Stimulated activated CD8-positive, alpha-beta memory T cell treated with anti-CD3 and anti-CD28 coated beads, Interleukin-7, amount 100 ng/mL, for 1 hour (primary cell): ENCODE measurements at places on chromosomes 2 and 18.

DNA sequence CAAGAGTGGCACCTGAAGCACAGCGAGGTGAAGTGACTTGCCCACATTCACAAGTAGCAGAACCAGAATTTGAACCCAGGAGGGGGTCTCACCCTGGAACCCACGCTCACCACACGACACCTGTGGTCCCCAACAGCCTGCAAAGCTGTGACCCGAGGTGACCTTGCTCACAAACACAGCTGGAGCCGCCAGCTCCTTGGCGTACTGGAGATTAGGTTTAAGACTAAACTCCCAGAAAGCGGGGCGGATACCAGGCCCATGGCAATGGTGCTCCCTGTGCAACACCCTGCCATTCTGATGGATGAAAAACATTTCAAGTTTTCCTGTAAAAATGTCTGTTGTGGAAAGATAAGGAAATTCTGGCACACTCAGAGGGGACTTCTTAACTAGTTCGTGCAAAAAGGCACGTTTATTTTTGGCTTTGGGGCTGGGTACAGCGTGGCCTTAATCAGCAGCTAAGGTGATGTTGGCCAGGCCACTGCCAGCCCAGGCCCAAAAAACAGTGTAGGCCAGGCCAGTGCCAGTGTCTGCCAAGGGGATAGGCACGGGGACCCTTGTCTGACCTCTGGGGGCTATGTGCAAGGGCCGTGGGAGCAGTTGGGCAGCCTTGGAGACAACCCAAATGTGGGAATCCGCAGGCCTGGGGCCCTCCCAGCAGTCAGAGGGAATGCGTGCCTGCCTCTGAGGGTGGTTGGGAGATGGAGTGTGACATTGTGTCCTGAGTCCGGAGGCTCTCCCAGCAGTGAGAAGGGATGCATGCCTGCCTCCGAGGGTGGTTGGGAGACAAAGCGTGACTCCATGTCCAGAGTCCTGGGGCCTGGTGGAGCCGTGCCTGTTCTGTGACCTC, 185.0 kb upstream of the HS6ST1 start:
- DNase-seq, result no peak

DNA sequence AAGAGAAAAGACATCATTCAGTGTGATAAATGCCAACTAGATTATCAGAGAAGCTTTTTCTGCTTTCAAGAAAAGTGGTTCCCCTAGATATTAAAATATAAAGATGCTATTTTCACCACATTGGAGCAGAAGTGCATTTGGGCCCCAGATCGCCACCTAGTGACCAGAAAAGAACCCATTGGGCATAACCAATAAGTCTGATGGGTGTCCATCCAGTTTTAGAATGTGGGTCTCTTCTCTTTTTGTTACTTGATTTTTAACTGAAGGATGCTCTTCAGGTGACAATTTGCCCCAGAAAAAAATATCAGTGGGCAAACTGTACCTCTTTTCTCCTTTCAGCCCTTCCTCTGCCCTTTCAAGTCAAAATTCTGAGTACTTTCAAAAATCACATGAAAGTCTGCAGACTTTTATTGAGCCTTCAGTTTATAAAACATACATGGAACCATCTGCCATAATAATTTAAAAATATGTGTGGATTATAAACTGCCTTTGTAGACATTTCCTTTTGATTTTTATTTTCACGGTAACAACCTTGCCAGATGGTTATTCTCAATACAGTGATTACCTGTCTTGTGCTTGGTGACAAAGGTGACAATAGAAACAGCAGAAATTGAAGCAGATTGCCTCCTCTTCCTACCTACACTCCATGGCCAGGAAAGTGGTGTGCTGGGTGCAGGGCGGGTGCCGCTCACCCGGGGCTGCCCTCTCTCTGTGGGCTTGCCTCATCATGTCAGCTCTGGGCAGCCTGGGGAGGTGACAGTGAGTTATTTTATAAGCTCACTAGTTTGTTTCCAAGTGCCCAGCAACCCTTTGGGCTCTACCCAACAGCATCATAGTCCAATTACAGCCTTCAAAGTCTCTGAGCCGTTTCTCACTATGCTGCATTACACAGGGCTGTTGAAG, 124.5 kb downstream of the DCDC2C start:
- DNase-seq, result no peak

- DNase-seq, result no peak
Measured at GRCh38 chr2:162478721-162479129, 134.8 kb downstream of the GCA start.

DNA sequence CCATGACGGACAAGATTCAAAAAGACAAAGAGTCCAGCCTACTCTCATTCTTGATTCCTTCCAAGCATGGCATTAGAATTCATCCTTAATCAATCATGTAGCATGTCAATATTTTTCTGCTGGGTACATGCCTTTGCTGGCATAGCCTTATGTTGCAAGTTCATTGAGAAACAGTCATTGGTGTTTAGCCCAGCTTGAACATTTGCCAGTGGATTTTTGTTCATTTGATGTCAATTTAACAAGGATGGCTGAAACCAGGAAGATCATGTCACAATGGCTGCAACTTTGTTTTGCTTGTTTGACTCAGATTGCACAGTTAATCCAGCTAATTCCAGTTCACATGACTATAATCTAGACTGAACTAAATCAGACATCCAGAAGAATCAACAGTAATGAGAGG, 1132.2 kb downstream of the LRP1B start:
- DNase-seq, result no peak

GRCh38 chr2:29117636-29118303, 2.6 kb downstream of the CLIP4 start:
- no peak for DNase-seq

- no peak for DNase-seq
Measured at GRCh38 chr2:147182260-147182659, 662.6 kb upstream of the ACVR2A start.

DNA sequence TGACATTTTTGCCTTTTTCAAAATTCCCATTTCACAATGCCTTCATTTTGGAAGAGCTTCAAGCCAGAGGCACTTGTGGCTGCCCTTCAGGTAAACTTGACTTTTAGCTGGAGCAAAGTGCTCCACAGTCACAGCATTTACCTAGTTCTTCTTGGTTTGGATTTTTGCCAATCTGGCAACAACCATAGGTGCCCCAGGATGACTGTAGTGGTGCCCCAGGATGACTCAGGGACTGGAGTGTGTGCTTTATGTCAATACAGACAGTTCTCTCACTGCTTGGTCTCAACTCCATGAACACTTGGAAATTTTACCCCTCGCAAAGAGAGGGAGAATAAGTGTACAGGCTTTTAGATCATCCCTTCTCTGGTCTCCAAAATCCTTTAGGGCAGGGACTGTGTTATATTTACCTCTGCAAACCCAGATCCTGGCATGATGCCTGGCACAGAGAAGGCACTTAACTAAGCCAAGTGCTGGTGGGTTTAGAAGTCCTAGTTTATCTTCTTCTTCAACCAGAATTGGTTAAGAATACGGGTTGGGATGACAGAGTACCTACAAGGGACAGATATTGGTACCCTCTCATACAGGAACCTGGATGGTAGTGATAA, 15.3 kb upstream of the PTPN4 start:
- DNase-seq, result no peak

DNA sequence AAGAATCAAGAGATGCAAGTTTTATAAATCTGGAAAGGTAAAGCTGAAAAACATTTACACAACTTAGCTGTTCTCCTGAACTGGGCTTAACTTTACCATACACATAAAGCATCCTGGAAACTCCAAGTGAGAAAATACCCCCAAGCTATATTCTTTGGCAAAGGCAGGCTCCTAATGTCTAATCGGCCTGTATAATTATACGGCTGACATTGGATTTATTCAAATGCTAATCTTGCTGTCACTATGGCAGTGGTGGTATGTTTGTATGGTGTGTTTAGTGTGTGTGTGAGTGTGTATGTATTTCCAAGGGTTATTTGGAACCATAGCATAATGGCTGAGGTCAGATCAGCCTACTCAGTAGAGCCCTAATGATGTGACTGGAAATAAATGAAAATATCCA, 1031.8 kb upstream of the ZEB2 start:
- no peak for DNase-seq

- no peak for DNase-seq
Measured at GRCh38 chr18:13486284-13486683, 240.1 kb downstream of the FAM210A start.

GRCh38 chr2:98470851-98471255, 26.2 kb downstream of the INPP4A start:
- DNase-seq, result no peak

DNA sequence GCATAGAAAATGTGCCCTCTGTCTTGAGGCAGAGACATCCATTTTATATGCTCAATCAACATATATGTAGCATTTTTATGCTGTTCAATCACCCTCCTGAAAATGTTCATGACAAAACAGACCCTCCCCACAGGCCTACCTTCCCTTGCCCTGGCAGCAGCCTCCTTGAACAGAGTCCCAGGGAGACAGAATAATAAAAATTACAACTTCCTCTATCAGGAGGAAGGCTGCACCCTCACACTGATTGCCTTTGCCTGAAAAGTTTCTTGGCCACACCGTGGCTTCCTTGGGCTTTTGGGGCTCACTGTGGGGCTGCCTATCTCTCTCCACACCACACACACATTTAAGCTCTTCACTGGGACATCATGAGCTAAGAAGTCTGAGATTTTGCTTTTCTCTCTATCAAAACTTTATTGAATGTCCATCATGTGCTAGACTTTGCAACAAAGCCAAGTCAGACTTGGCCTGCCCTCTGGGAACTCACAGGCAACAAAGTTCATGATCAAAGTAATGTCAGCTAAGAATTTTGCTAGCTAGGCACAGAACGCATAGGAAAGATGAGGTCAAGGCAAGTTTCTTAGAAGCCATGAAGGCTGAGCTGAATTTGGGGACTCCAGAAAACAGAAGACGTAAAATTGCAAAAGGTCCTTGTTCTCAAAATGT, 101.6 kb downstream of the BCL2L11 start:
- DNase-seq, result no peak

- no peak for DNase-seq
Measured at GRCh38 chr2:207408086-207408794, 121.5 kb upstream of the CREB1 start.

GRCh38 chr2:88448248-88448647, 4.2 kb downstream of the FOXI3 start:
- DNase-seq, result no peak

- DNase-seq, result no peak
Measured at GRCh38 chr2:167986223-167986622, 261.2 kb downstream of the STK39 start.

GRCh38 chr2:54960164-54960563, 90.1 kb downstream of the RTN4 start:
- DNase-seq, result no peak

GRCh38 chr18:60746491-60746890, 373.9 kb upstream of the MC4R start:
- DNase-seq, result no peak

GRCh38 chr18:62876828-62877227, 161.5 kb downstream of the PHLPP1 start:
- no peak for DNase-seq

- no peak for DNase-seq
Measured at GRCh38 chr18:908758-909724, 4.4 kb downstream of the ADCYAP1 start.

DNA sequence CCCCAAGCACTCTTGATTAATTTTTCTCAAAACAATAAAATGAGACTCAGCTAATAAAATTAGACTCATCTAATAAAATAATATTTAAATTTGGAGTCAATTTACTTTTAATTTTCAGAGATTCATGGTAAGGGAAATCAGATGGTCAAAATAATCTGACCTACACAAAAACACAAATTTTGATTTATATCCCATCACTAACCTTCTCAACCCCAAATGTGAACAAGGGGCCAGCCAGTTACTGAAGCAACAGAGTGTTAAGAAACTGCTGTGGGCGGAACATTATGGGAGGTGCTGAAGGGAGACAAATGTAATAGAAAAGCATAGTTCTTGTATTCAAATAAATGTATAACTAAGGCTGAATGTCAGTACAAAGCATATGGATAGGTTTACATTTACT, 28.5 kb upstream of the PPP3R1 start:
- no peak for DNase-seq

- no peak for DNase-seq
Measured at GRCh38 chr2:151380580-151381235, 23.3 kb downstream of the TNFAIP6 start.

- no peak for DNase-seq
Measured at GRCh38 chr2:216083464-216084281, 2.0 kb downstream of the TMEM169 start.

GRCh38 chr2:235026649-235027557, 75.1 kb downstream of the SH3BP4 start:
- DNase-seq, result no peak

DNA sequence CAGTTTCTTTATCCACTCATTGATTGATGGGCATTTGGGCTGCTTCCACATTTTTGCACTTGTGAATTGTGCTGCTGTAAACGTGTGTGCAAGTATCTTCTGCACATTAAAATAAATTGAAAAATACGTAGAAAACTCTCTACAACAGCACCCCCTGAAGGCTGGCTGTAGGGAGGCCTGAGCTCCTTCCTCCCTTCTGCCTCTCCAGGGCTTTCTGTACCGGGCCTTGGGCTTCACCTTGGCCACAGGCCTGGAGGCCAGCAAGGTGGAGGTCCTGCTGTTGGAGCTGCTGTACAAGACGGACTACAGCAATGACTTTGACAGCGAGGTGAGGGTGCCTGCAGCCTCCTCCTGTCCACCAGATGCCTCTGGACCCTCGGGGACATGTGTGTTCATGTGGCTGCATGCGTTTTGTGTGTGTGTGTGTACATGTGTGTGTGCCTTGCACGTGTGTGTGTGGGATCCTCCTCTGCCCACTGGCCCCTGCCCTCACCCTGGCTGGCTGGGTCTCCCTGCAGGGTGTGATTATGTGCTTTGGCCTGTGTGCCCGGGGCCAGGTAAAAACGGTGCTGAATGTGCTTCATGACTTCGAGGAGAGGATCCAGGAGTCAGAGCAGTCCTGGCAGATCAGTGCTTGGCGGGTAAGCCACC, 29.2 kb downstream of the MROH2A start:
- DNase-seq, result no peak

- DNase-seq, result no peak
Measured at GRCh38 chr2:67446491-67446911, 49.4 kb downstream of the ETAA1 start.

DNA sequence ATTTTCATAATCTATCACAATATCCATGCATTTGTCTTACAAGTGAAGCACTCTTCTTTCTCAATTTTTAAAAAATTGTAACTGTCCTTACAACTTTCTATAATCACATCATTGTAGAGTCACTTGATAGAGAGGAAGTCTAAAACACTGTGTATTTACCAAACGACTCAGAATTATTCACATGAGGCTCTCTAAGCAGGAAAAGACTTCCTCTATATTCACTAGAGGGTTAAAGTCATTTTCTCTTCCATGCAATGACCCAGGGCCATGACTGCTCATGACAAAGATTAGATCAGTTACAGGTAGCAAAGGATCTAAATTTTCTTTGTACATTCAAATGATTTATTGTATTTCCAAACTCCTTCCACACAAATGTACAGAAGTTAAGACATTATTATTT, 9.0 kb upstream of the SLC1A4 start:
- DNase-seq, result no peak
